Neural progenitor cell (in vitro differentiated cells): ENCODE measurements at places on chromosomes 12 and 14.

GRCh38 chr14:91113829-91114078 is at the start of gene DGLUCY:
Gene DGLUCY (plus strand): TSS chr14:91114073. CDS start chr14:91160295, 46,222 bp downstream.
- no peak for DNase-seq

DNA sequence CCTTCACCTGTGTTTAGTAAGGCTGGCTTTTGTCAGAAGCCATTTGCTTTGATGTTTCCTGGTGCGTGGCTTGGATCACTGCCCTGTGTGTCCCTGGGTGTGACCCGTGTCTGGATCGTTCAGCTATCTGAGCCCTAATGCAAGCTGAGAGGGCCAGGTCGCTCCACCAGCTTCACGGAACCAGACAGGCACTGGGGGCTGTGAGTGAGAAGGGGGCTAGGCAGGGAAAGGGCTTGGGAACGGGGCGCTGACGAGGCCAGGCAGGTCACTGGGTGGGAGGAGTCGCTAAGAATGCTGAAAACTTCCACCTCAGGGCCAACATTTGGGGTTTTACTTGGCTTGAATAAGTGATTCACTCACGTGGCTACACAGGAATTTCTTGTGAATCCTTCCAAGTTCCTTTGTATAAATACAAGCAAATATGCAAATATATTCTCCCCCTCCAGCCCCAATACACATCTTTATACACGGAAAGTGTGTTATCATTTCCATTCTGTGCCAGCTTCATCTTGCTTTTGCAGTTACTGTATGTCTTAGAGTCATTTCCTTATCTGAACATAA is 24.2 kb upstream of the MMP17 start:
- no peak for DNase-seq

DNA sequence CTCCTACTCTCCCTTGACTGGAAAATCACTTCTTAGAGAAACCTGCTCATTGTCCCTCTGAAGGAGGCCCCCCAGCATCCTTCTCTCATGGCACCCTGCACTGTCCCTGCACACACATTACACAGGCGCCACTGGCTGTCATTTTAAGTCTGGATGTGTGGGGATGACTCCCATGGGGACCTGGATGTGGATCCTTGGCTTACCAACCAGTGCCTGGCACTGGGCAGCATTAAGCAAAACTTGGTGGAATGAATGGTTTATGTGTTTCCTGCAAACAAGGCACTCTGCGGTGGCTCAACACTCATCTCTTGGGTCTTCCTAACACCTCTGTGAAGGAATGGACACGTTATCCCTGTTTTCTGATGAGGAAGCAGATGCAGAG is 162.4 kb downstream of the RBM19 start:
- no peak for DNase-seq

GRCh38 chr12:98485792-98486340 is 29.5 kb upstream of the TMPO start:
- no peak for DNase-seq

DNA sequence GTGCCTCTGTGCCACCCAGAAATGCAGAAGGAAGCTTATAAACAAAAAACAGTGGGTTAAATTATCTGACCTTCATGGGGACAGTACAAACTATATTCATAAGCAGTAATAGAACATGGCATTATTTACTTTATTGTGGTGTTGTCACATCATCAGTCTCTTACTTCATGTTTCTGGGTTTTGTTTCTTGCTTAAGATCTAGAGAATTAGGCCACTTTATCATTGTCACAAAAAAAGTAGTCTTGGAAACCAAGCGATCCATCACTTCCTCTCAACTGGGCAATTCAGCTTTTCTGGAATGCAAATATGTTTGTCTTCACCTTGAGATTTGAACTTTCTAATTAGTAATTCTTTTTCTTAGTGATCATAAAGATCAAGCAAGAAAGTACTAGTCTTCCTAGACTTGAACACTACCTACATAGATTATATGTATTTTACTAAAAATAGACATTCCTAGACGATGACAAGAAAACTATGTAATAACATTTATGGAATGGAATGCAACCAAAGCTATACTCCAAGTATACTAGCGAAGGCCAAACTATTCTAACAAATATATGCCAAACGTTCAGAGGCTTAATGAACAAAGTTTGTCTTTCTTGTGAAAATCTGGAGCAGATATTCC is 363.4 kb downstream of the DAD1 start:
- no peak for DNase-seq

GRCh38 chr14:55303691-55304145 is 32.5 kb downstream of the FBXO34 start:
- no peak for DNase-seq

- DNase-seq: no peak
These were observed 9.5 kb downstream of the ZNF891 start for GRCh38 chr12:133120385-133121191.

GRCh38 chr14:52033101-52033642 is 35.7 kb downstream of the NID2 start:
- DNase-seq: peak; percentile 46

GRCh38 chr12:89225808-89226411 is 126.4 kb downstream of the DUSP6 start:
- DNase-seq: peak; percentile 12

- DNase-seq: peak; percentile 97
These were observed at the start of gene GPATCH2L for GRCh38 chr14:76151398-76152332. Gene GPATCH2L (plus strand): TSS chr14:76151922. CDS start chr14:76154364, 2,442 bp downstream.

GRCh38 chr14:57089901-57090300 is 178.8 kb downstream of the EXOC5 start:
- no peak for DNase-seq

DNA sequence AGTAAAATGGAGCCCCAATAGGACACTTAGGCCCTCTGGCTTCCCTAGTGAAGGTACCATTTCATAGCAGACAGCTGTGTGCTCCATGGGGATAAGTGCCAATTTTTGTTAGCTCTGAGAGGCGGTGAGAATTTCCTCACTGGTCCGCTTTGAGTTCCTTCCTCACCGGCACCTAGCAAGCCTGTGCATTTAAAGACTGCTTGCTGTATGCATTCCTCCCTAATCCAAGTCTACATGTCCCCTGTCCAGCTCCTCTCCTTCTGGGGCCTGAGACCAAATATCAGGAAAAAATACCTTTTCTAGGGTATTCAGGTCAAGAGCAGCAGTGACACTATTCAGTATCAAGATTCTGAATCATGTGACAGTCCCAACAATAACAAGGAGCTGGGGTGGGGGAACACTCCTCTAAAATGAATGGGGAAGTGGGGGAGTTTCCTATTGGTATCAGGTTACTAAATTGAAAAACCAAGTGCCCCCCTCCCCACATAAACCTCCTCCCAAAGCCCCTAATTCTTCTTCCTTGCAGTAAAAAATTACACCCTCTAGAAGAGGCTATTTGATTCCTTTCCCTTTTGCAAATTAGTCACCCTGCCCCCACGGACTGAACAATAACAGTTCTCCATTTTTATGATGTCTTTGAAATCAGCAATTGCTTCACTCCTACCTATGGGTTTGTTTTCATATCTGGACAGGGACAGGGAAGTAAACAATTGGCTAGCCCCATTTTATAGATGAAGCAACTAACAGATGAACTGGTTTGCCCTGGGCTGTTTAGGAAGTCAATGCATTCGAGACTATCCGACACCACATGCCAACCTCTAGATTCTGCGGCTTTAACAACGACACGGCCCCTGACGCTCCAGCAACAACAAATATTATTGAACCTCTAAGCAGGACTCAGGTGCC is 28.9 kb downstream of the BCL11B start:
- no peak for DNase-seq

DNA sequence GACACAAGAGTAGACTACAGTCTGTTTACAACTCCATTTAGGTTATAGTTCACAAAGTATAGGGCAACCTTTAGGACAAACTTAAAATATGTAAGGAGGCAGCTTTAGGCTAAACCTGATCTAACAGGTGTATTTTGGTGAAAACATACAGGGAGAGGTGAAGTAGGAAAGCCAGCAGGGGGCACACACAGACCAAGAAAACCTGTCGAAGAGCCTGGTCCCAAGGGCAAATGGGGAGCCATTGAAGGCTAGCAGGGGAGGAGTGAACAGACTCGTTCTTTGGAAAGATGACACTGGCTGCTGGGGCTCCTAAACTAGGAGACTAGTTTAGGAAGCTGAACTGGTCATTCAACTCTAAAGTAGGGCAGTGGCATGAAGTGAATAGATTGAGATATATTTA is 138.8 kb upstream of the WSCD2 start:
- DNase-seq: peak; percentile 79

GRCh38 chr12:82537436-82537835 is 149.3 kb upstream of the TMTC2 start:
- DNase-seq: no peak

- DNase-seq: peak; percentile 10
These were observed 41.3 kb downstream of the STK38L start for GRCh38 chr12:27285403-27285802.

DNA sequence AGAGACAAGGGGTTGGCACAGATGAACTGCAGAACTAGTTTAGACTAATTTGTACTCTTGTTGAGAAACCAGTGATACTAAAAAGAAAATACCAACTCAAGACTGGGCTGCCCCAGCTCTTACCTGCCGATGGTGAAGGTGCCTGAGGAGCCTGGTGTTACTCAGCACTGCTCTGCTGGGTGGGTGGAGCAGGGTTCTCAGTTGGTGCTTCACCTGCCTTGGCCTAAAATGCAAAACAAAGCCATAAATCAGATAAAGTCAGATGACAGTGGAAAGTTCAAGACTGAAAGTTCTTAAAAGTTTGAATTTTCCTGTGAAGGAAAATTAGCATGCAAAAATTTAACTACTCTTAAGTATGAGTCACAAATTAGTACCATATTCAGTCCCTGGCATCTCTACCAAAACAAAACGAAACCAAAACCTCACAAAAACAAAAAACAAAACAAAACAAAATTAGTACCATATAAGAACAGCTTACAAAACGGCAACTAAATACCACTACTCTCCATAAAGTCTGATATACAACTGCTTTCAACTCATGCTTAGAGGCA is 21.9 kb downstream of the YBX3 start:
- no peak for DNase-seq

- no peak for DNase-seq
These were observed 141.8 kb upstream of the G2E3 start for GRCh38 chr14:30417121-30417520.

DNA sequence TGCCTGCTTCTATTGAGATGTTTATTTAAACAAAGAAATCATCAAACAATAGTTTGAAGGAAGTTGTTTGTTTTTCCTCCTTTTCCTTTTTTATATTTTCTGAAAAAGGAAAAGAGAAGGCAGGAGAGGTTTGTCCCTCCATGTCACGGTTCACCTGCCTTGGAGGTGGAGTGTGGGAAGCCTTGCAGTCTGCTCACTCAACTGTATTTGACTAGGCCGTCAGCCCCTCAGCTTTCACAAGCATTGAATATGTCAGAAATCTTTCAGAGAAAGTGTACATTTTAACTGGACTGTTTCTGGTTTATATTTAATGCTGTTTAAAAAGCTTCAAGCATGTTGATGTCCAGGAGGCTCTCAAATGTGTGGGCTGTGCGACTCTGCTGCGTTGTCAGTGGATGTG is 370.4 kb downstream of the NPAS3 start:
- DNase-seq: no peak

DNA sequence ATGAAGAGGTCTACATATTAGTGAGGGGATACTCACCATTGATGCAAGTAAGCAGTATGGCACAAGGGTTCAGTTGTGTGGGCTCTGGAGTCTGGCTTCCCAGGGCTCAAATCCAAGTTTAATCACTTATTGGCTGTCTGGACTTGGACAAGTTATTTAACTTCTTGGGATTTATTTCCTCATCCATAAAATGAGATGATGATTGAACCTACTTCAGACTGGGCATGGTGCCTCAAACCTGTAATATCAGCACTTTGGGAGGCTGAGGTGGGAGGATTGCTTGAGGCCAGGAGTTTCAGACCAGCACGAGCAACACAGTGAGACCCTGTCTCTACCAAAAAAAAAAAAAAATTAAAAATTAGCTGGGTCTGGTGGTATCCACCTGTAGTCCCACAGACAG is 67.9 kb downstream of the KCNK10 start:
- no peak for DNase-seq

GRCh38 chr14:20998139-20998538 is 954 bp upstream of the SLC39A2 start:
- no peak for DNase-seq

DNA sequence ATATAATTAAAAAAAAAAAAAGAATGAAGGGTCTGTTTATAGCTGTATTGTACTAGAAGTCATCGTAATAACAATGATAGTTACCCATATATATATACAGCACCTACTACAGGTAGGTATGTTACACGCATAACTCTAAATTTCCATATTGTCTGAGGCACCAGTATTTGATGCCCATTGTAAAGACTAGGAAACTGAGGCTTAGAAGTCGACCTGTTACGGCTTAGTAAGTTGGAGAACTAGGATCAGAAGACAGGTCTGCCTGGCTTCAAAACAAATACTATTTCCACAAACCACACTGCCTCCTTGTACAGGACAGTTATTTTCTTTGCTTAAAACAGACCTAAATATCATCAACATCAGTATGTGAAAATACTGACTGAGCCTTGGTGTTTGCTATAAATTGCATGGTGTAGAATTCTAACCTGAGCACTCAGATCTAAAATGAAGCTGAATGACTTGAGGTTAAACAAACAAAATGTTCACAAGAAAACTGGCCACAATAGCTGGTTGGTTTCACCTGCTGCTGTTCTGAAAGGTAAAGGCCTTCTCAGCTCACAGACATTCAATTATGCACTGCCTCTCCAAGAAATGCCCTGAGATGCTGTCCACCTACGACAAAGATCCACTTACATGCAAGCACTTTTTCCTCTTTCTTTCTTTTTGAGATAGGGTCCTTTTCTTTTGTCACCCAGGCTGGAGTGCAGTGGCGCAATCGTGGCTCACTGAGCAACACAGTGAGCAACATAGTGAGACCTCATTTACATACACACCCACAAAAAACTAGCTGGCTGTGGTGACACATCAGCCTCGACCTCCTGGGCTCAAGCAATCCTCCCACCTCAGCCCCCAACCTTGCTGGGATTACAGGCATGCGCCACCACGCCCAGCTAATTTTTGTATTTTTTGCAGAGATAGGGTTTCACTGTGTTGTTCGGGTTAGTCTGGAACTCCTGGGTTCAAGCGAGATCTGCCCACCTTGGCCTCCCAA is 35.7 kb downstream of the SSH1 start:
- DNase-seq: no peak

- DNase-seq: no peak
These were observed 9.0 kb downstream of the ANHX start for GRCh38 chr12:133226690-133227089.

GRCh38 chr12:116471544-116471943 is 87.6 kb upstream of the MAP1LC3B2 start:
- DNase-seq: no peak

DNA sequence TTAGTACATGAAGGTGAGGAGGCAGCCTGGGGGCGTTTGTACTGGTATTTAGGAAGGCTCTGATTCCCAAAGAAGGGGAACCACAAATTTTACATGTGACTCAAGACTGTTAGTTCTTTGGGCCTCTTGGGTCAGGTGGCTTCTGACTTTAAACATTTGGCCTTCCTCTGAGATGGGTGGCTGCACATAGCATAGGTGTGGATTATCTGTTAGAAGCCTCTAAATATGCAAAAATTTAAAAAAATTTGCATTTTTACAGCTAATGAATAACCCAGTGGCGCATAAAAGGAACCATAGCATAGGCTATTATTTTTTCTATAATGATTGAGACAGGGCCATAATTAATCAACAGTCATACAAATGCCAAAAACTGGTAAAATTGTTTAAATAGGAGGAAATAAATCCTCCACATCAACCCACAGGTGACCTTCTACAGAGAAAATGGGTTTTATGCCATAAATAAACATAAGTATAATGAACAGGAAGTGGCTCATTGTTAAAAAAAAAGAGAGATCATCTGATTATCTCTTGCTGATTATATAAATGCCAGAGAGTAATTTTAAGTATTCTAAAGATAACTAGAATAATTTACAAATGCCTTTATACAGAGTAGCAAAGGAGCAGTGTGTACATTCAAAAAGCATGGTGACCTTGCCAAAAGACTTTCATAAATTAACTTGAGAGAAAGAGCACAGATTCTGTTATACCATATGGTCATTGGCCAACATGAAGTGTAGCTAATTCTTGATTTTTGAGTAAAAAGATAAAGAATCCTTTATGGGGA is 284.2 kb upstream of the ATP2B1 start:
- DNase-seq: no peak
